HS-27A (cell line): ENCODE measurements at places on chromosomes 5 and 9.

DNA sequence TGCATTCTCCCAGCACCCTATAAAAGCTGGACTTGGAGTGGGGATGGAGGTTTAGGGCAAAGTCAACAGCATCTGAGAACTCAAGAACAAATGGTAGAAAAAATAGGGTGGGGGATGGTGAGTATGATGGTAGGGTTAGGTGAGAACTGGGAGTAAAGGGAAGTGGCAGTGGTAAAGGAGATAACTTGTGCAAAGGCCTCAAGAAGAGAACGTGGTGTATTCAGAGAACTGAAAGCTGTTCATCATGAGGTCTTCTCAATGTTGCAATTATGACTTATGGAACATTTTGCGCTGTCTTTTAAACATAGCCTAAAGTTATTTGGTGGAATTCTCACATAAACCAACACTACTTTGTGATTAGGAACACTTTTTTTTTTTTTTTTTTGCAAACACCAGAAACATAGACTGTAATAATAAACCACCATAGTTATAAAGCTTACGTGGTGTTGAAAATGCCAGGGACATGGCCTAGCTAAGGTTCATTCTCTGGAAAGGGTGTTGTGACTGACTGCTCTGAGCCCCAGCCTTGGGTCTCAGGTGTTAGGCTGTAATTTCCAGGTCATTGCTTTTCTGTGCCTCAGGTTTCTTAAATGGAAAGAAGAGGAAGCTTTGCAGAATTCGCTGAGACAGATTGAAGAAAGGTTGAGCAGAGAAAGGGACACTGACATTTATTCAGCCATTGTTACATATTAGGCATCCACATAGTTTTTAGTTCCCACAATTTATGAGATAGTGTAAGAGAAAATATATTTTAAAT is 19.2 kb upstream of the TXNDC8 start:
- no peak for DNase-seq

- DNase-seq, result no peak
Measured at GRCh38 chr9:84932915-84933527, 263.5 kb downstream of the NTRK2 start.

DNA sequence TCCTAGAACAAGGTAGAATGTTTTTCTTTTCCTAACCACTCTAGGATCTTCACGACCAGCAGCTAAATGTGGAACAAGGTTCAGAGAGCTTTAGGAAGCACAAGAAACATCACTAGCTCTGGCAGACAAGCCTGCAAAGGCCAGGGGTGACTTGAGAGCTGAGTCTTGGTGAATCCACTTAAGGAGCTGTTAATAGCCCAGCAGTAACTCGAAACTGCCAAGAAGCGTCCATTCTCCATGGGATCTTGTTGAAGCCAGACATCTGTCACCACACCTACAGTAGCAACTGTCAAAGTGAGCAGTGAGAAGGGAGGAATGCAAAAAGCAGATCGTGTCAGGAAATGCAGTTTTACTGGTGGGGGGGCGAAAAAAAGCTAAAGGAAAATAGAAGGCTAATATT is 87.2 kb downstream of the ATPSCKMT start:
- DNase-seq, result no peak

GRCh38 chr9:136882109-136882946 is 4.0 kb upstream of the TRAF2 start:
- DNase-seq, result no peak

DNA sequence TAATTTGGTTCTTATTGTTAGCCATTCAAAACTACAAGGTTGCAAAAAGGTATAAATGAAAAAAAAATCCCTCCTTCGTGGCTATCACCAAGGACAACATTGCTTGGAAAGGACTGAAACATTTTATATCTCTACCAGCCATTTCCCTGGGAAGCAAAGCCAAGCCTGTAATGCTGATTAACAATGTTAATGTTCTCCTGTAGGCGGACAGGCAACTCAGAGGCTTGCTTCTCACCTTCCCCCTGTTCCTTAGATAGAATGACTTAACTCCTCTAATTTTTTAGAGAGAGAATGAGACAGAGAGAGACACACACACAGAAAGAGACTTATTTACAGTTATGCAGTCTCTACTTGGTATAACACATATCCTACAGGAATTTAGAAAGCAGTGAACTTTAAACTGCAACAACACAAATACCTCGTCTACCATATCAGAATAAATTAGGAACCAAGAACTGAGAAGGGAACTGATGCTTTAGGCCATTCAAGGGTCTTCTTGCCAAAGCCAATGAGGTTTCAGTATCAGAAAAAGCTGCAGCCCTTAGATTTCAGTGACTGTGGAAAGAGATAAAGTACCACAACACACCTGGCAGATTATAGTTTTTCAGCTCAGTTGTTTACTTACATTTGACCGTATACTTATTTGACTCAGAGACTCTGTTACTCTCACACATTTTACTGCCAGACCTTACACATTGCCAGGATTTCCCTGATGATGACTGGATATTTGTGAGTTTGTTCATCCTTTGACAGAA is 20.9 kb upstream of the MAN2A1 start:
- no peak for DNase-seq

DNA sequence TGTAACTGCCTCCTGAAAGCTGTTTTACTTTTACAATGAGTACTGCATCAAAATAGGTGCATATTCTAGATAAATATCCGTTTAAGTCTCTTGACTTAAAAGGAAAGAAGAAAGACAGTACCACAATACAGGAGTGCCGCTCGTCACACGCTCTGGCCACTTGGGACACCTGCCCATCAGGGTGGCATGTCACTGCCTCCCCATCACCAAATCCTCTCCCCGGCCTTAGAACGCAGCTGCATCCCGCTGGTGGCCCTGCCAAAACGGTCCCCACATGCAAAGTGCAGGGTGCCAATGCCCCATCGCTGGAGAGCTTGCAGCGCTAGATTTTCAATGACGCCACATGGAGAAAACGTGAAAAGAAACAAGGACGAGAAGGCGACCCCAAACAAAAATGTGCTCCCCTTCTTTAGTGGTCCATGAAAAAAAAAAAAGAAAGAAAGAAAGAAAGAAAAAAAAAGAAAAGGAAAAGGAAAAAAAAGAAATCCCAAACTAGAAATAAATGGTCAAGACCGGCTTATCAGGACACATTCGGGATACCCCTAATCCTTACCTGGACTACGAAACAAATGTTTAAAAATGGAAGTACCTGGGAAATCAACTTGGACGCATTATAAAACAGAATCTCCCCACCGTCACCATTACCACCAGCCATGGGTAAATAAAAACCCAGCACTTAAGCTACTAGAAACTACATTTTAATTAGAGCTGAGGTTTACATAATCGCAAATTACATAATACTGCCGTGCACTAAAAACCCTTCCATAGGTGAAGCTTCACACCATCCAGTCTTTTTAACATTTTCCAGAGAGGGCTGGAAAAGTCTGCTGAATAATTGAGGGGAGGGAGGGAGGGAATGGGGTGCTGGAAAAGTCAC is 1.0 kb downstream of the ANKH start:
- no peak for DNase-seq

- peak; percentile 41 for DNase-seq
Measured at GRCh38 chr5:32589942-32590869, 4.8 kb downstream of the SUB1 start.

DNA sequence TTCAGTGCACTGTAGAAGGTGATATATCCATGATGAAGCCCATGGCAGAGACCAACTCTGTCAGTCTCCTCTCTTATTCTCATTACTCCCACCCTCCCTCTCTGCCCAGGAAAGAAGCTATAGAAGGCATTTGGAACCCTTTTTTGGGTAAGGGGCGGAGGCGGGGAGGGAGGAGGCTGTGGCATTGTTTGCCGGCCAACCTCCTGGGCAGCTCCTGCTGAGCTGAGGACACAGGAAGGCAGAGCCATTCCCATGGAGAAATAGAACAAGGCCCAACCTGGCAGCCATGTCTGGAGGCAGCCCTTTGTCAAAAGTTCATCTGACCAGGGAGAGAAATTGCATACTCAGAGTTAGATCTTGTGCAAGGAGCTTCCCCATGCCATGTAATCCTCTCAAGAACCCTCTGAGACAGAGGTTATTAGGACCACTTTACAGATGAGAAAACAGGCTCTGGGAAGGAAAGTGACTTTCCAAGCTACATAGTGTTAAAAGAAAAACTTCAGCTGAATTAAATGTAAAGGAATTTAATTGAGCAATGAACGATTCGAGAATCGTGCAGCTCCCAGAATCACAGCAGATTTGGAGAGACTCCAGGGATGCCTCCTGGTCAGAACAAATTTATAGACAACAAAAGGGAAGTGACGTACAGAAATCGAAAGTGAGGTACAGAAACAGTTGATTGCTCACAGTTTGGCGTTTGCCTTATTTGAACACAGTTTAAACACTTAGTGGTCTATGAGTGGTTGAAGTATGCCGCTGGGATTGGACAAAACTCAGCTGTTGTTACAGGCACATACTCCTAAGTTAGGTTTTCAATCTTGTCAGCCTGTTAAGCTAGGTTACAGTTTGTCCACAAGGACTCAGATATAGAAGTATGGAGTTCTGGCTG is 158.6 kb downstream of the MELK start:
- no peak for DNase-seq

DNA sequence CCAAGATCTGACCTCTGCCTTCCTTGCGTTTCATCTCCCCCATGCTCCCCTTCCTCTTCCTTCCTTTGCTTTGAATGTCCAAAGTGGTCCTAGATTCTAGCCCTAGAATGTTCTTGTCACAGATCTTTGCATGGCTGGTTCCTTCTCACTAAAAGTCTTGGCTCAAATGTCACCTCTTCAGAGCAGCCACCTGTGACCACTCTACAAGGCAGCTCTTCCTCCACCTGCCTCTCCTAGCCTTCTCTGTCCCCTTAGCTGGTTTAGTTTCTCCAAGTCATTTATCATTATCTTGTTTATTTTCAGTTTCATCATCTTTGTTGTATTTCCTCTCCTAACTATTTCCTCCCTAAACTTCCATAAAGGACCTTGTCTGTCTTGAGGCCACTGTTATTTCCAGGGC is 7.1 kb upstream of the OCLN start:
- DNase-seq, result no peak

- no peak for DNase-seq
Measured at GRCh38 chr9:83708515-83709158, 879 bp upstream of the UBQLN1 start.

DNA sequence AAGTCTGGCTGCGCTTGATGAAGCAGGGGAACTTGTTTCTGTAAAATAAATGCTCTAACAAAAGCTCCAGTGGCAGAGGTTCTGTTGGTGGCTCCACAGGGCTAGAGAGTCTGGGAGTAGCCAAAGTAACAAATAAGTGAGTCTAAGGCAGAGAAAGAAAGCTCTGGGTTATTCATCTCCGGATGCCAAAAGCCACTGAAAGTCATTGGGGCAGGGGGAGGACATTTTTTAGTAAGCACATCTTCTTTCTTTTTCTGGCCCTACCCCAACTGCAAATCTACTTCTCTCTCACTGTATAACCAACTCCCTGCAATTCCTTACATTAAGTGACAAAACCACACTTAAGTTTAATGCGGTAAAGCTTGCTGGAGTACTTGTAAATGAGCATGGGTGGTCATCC is 141.6 kb downstream of the INSYN2B start:
- DNase-seq, result no peak

GRCh38 chr5:78813906-78814530 is 165.4 kb upstream of the LHFPL2 start:
- DNase-seq, result no peak

- no peak for DNase-seq
Measured at GRCh38 chr5:135433681-135434426, 13.3 kb downstream of the DCANP1 start.

DNA sequence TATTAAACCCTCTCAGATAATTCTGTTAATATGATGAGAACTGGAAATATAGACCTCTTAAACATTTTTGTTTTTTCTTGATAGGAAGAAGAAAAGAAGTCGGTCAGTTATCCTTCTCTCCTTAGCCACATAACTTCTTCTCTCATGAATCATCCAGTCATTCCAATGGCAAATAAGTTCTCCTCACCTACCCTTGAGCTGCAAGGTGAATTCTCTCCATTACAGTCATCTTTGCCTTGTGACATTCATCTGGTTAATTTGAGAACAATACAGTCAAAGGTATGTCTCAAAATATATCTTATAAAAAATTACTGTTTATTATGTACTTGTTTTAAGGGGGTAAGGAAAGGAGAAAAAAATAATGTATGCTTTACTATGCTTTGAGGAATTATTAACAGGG is 165.3 kb downstream of the MAN2A1 start:
- DNase-seq, result no peak

GRCh38 chr5:166382031-166382430 is 1909.4 kb upstream of the WWC1 start:
- no peak for DNase-seq

- DNase-seq, result no peak
Measured at GRCh38 chr9:38359297-38359653, 33.2 kb upstream of the ALDH1B1 start.

- DNase-seq, result no peak
Measured at GRCh38 chr5:102815084-102815483, 60.0 kb downstream of the PAM start.

DNA sequence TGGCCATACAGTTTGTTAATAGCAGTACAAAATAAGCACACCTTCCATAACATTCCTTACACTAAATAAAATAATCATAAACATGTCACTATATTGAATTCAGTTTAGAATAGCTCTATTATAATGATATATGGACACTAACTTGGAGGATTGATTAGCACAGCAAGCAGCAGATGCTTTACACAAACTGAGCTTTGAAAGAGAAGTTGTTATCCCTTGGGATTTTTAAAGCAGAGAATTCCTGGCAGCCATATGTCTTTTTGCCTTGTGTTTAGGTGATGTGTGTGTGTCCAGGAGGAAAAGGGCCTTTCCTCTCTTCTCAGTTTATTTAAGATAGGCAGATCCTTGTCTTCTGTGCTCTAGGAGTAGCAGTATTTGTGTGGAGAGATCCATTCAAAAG is 232.2 kb upstream of the GRIN3A start:
- DNase-seq, result no peak

DNA sequence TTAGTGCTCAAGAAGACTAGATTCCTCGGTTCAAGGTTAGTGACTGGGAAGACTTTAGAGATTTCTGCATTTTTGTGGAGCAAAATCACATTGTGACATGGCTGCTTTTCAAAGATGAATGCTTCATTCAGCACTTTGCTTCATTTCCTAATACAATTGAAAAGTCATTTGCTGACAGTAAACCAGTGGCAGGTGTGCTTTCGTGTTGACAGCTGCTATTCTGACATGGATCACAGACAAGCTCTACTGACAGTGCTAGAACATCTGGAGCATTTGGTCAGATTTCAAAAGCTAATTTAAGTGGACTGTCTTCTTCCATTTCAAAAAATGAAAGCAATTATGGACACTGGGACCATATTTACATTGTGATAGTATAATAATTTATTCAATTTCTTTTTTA is 1060.1 kb downstream of the PTPRD start:
- DNase-seq, result no peak

GRCh38 chr5:53900677-53901076 is 340.2 kb downstream of the NDUFS4 start:
- no peak for DNase-seq

GRCh38 chr5:163580516-163580915 is 75.1 kb downstream of the MAT2B start:
- no peak for DNase-seq

DNA sequence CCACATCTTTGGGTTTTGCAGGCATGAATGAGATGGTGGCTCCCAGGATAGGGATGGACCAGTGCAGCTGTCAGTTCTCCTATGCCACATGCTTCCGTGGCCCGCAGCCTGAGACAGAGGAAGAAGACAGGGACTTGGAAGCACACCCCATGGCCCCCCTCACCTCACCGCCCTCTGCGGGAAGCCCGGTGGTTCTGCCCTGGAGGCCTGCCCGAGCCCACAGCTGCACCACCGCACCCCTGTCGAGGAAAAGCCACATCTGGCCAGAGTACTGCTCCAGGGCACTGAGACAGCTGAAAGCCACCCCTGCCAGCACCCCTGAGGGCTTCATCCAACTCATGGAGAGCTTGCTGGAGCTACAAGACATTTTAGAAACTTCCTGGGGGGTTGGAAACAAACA is 7.6 kb upstream of the TRMT10B start:
- no peak for DNase-seq
